ENCODE measurements at places on chromosomes 13 and 19.

DNA sequence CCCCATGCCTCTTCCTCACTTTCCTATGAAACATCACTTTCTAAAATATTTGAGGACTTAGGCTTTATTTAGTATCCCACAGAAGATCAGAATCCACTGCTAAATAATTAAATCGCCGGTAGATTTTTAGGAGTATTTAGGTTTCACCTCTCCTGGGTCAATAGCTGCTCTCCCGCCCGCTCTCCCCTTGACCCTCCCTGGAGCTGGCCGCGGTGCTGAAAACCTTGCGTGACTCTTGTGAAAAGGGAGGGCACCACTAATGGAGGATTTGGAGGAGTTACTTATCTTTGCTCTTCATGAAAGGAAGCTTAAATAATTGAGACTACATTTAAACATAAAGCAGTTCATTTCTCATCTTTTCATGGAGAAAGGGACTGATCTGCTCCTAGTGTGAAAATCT is 14.1 kb downstream of the POU4F1 start:
- no peak for DNase-seq

GRCh38 chr19:38421856-38422255 is 4.2 kb downstream of the RASGRP4 start:
- no peak for DNase-seq

GRCh38 chr13:38530492-38530891 is 156.4 kb upstream of the FREM2 start:
- no peak for DNase-seq

DNA sequence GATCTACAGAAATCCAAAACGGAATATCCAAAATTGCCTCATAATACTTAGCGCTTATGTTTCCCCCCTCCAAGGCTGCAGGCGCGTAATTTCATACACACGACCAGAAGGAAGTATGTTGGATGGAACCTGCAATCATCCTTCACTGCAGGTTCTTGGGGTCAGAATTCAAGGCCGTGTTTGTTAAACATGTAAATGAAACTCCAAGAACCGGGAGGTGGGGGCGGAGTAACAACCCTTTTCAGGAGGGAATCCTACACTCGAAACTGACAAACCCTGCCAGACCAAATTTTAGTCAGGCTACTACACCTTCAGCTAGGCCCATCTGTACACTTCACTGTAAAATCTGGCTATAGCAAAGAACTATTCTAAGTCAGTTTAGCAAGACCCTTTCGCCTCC is 1.3 kb downstream of the ZNF607 start:
- DNase-seq: no peak

DNA sequence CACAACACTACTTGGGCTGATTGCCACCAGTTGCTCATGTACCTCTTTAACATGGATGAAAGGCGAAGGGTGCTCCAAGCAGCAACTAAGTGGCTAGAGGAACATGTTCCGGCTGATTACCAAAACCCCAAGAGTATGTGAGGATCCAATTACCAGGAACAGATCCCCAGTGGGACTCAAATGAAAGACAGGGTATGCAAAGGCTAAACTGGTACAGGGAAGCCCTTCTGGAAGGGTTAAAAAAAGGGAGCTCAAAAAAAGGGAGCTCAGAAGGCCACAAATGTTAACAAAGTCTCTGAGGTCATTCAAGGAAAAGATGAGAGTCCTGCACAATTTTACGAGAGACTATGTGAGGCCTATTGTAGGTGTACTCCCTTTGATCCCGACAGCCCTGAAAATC is 604.7 kb downstream of the UQCRFS1 start:
- no peak for DNase-seq

DNA sequence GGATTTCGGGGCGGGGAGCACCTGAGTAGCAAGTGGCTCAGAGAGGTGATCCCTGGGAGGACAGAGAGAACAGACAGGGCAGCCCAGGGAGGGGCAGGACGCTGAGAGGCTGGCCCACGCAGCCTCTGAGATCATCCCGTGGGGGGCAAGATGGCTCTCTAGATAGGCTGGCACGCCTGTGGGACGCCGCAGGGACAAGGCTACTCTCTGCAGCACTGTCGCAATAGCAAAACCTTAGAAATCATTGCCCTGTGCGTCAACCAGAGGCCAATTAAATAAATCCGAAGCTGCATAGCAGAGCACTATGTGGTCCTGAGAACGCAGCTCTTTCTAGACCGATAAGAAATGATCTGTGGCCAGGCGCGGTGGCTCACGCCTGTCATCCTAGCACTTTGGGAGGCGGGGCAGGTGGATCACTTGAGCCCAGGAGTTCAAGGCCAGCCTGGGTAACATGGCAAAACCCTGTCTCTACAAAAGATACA is 5.1 kb downstream of the PEX11G start:
- no peak for DNase-seq

GRCh38 chr13:20908714-20909497 is 6.4 kb upstream of the XPO4 start:
- DNase-seq: no peak

GRCh38 chr19:708154-709143 is at the start of gene PALM:
TSS of gene PALM (plus strand) at chr19:708935. CDS start at chr19:709147, 212 bp downstream.
- DNase-seq: no peak

DNA sequence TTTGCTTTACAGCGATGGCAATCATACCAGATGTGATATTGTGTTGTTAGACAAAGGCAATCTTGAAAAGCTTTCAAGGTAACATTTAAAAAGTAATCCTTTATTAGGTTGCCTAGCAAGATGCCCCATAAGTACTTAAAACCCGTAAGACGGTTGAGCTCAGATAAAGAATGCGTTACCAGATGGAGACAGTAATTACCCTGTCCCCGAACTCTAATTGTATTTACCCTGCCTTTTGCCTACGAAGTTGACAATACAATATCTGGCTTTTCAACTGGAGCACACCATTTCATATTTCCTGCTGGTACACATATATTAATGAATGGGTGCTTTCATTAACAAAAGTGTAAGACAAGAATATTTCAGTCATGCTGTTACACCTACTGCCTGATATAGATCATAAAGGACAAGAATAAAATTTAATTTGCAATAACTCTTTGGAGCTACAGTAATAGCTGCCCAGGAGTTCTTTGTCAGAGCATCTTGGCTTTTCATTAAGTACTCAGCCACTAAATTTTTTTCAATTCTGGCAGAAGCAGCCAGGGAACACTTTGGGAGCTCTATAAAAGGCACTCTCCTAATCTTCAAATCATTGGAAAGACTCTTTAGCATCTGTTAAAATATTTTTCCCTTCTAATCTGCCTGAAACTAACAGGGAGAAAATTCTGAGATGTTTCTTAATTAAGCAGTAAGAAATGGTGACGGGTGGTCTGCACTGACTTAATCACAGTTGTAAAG is 63.8 kb downstream of the DCT start:
- no peak for DNase-seq

DNA sequence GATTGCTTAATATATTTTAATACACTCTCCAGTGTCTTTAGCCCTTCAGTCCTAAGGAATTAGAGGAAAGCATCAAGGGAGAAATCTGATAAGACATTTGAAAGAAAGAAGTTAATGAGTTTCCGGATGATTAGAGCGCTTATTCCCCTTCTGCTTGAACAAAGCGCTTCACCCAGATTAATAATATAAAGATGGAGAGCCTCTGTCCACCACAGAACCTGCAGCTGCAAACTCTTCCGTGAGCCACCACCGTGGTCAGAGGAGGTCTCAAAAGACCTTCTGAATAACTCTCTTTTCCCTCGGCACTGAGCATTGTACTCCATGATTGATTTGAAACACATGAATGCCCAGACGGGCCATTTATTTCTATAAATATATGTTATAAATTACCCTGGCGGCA is 14.2 kb upstream of the TUBGCP3 start:
- DNase-seq: no peak

DNA sequence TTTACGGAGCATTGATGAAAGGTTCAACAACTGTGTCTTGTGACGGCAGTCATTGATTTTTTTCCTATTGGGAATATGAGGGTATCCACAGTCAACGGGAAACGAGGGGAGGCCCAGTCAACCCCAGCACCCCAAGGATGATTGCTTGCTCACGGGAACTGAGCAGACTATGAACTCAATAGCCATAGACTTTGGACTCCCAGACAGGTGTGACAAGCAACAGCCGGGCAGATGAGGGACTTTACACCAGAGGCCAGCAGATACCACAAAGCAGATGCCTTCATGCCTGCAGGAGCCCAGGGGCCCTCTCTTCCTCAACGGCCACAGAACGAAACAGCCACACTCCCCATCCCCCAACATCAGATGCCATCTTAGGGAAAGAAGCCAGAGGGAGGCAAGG is 80.3 kb upstream of the FLT1 start:
- DNase-seq: no peak

DNA sequence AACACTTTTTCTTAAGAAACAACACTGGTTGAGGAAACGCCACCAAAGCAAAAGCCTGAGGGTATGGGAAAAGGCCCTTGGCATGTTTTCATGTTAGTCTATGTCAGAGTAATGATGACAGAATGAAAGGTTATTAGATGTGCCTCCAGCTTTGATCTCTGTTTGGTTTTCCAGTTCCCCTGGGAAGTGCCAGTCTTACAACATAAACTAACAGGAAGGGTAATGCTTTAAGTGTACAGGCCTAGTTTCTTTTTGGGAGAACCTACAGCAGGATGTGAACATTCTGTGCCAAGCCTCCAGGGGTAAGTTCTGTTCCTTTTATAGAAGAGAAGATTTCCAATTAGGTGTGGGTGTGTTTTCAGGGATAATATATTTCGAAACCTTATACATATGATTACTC is 121.7 kb downstream of the FNDC3A start:
- DNase-seq: no peak

DNA sequence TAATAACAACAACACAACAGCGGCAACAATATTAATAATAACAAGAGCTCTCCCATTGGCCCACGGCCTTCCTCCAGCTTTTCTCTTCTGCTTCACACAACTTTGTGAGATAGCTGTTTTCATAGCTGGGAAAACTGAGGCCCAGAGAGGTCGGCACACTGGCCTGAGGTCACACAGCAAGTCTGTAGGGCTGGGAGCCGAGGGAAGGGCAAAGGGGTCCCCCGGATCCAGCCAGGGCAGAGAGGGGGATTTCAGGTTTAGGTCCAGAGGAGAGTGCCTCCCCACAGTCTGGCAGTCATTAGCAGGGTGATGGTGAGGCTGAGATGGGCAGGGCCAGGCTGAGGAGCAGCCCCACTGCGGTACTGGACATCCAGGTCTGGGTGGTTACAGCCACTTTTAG is 9.0 kb upstream of the CADM4 start:
- no peak for DNase-seq

DNA sequence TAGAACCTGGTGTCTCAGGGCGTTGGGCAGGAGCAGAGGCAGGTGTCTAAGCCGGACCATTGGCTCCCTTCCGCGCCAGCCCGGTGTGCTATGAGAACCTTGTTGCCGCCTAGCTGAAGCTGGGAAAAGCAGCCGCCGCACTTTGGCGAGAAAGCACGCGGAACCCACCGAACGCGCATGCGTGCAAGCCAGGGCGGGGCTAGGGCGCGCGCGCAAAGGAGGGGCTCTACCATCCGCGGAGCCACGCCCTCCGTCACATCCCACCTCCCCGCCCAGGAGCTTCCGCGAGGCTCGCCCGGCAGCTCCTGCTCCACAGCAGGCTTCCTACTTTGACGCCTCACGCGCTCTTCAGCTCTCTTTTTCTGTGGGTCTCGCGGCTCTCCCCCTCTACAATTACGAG is 51.3 kb downstream of the WDR87 start:
- DNase-seq: no peak

- DNase-seq: no peak
Measured at GRCh38 chr13:94382960-94383359, 96.5 kb downstream of the DCT start.

GRCh38 chr19:58009666-58010301 is 7.2 kb upstream of the ZNF606 start:
- no peak for DNase-seq

- DNase-seq: no peak
Measured at GRCh38 chr13:44040070-44040817, 160.5 kb downstream of the LACC1 start.

GRCh38 chr19:1400281-1401137 is 833 bp downstream of the GAMT start:
- DNase-seq: no peak

DNA sequence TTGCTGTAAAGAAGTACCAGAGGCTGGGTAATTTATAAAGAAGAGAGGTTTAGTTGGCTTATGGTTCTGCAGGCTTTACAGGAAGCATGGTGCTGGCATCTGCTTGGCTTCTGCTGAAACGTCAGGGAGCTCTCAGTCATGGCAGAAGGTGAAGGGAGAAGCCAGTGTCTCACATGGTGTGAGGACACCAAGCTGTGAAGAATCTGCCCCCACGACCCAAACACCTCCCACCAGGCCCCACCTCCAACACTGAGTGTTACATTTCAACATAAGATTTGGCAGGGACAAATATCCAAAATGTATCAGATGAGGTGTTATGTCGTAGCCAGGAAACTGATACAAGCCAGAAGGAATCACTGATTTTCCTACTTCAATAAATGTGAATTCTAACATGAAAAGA is 136.5 kb downstream of the CYSLTR2 start:
- DNase-seq: no peak

DNA sequence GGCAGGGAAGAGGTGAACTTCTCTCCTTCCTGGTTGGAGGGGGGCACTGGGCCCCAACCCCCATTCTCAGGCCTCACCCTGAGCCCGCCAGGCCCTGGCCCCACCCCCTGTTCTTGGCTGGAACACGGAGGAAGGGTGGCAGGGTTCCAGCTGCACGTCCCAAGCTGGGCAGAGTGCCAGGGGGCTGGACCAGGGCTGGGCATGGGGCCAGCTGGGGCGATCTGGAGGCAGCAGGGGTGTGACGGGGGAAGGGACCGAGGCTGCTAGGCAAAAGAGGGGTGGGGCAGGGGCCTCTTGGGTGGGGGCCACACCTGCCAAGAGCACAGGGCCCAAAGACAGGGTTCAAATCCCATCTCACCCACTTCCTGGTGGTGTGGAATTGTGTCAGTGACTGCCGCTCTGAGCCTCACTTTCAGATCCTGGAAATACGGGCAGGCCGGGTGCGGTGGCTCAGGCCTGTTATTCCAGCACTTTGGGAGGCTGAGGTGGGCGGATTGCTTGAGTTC is 2.2 kb downstream of the HIF3A start:
- DNase-seq: peak; percentile 81

- DNase-seq: peak; percentile 14
Measured at GRCh38 chr13:21541271-21541670, 62.7 kb downstream of the MICU2 start.

DNA sequence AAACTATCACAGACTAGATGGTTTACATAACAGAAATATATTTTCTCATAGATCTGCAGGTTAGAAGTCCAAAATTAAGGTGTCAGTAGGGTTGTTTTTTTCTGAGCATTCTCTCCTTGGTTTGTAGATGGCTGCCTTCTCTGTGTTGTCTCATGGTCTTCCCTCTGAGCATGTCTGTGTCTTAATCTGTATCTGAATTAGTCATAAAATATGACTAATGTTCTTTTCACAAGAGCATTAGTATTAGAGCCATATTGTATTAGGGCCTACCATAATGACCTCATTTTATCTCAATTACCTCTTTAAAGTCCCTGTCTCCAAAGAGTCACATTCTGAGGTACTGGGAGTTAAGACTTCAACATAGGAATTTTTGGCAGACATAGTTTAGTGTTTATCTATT is 77.2 kb upstream of the OBI1 start:
- DNase-seq: no peak

GRCh38 chr19:3494051-3494450 is 6.4 kb downstream of the DOHH start:
- DNase-seq: no peak

Measured in NCI-H1048 (cell line).